ENCODE measurements at places on chromosomes 6 and 20. TPM values are rescaled to one million over a fixed set of nuclear protein-coding genes. Genes with fewer than 3 reads are reported as not detected.

- DNase-seq: no peak
These were observed 62.4 kb downstream of the E2F3 start for GRCh38 chr6:20464041-20464440.

GRCh38 chr6:75223428-75223827 lies 17.6 kb upstream of the COL12A1 start:
- no peak for DNase-seq

Gene SOX4
- 120 TPM for total RNA-seq

- no peak for DNase-seq
These were observed 107.0 kb upstream of the FOXO3 start for GRCh38 chr6:108453601-108454185.

- DNase-seq: no peak
These were observed 502 bp upstream of the HTR1E start for GRCh38 chr6:86936834-86937218.

Gene AKAP12
- 31.8 TPM for total RNA-seq

Gene VSX1
- not detected for total RNA-seq

GRCh38 chr20:19375395-19375794 lies 163.0 kb downstream of the SLC24A3 start:
- DNase-seq: no peak

Gene NRN1
- total RNA-seq: not detected

Gene RFX6
- not detected for total RNA-seq

DNA sequence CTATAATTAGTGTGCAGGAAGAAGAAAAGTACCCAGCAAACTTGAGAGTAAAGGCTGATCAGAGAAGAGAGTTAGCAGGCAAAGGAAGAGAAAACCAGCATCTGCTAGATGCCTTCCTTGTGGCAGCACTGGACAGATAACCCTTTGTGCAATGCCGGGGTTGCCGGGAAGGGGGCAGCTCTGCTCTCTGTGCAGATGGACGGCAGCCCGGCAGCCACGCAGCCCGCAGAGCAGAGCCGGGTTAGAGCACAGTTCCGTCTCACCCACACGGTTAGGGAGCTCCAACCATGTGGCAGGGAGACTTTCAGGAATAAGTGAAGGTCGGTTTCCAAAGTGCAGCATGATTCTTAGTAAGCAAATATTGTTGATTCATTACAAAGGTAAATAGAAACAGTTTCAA lies 80.0 kb upstream of the RPS6KA2 start:
- DNase-seq: peak; percentile 85

DNA sequence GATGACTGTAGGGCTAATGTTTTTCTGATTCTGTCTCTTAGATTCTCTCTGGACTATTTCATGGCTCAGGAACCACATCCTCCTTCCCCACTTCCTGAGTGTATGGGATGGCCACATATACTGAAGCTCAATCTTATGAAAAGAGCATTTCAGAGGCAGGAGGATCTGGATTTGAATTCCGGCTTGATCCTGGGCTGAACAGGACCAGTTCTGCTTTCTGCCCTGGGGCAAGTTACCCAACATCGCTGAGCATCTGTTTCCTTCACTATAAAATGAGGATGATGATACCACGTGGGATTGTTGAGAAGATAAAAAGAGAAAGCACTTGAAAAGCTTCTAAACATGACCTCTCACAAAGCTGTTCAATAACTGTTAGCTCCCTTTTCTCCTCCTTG lies 168.4 kb upstream of the TNFAIP3 start:
- no peak for DNase-seq

DNA sequence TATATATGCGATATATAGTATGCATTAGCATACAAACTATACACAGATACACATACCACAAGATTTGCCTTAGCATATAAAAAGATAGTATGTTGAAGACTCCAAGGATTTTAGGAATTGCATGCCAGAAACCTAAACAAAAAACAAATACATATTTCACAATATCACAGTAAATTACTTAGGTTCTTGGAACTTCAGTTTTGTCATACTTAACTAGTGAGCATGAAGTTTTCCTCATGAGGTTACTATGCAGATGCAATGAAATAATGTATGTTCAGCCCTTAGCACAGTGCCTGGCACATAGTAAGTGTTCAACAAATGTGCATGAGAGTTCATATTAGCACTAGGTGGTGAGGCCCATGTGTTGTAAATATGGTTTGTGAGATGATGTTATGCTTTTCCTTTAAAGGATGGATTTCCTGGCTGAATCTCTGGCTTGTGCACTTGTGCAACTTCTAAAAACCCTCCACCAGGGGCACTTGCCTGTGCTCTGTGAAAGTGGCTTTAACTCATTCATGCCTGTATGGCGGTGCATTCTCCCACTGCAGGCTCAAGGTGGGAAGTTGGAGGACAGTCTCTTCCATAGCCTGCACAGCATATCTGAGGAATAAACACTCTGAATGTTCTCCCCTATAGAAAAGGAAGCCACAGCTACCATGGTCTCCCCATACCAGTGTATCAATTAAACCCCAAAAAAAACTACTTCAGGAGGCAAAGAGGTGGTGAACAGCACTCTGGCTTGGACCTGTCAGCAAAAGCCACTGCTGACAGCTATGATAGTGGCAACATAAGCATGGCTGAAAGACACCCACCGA lies 624.1 kb upstream of the CDH4 start:
- DNase-seq: no peak

Gene ELOVL4
- 1.6 TPM for total RNA-seq

DNA sequence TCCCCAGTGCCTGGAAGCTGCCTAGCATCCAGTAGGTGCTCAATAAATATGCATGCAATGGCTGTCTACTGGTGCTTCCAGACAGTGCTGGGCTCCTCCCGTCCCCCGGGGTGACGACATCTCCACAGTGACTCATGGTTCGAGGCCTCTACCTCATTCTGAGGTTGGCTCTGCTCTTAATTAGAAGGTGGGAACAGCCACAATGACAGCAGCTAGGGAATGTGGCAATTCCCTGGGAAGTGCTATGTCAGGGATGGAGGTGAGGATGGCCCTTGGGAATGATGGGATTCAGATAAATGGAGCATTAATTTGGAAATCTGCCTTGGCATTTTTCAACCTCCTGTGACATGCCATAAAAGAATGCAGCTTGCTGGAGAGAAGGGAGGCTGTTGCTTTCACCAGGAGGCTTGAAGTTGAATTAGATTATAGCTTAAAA lies 43.5 kb upstream of the NFATC2 start:
- no peak for DNase-seq

Gene KHDC1L
- not detected for total RNA-seq

Gene RAD21L1
- total RNA-seq: not detected
